Neural progenitor cell (in vitro differentiated cells): ENCODE measurements at places on chromosomes 3 and 15. TPM values are rescaled to one million over a fixed set of nuclear protein-coding genes. Genes with fewer than 3 reads are reported as not detected.
A peak's percentile ranks its signal among the peaks of the same experiment; 100 is the strongest.

DNA sequence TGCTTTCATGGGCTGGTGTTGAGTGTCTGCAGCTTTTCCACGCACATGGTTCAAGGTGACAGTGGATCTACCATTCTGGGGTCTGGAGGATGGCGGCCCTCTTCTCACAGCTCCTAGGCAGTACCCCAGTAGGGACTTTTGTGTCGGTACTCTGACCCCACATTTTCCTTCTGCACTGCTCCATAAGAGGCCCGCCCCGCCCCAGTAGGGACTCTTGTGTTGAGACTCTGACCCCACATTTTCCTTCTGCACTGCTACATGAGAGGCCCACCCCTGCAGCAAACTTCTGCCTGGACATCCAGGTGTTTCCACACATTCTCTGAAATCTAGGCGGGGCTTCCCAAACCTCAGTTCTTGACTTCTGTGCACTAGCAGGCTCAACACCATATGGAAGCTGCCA lies 383.4 kb upstream of the MEIS2 start:
- DNase-seq: no peak

GRCh38 chr15:67433495-67434099 lies 87.3 kb upstream of the C15orf61 start:
- DNase-seq: peak; percentile 65

- DNase-seq: no peak
These were observed 29.9 kb downstream of the CDAN1 start for GRCh38 chr15:42707068-42707467.

- no peak for DNase-seq
These were observed 48.6 kb downstream of the GAP43 start for GRCh38 chr3:115671761-115672455.

Gene PPP1R14D
- total RNA-seq: not detected in 2 replicates
